ENCODE measurements at places on chromosomes 5 and 9.

- DNase-seq, result no peak
Measured at GRCh38 chr5:43268188-43268820, 44.9 kb downstream of the HMGCS1 start.

GRCh38 chr9:96482476-96482875, 32.5 kb downstream of the HABP4 start:
- no peak for DNase-seq

DNA sequence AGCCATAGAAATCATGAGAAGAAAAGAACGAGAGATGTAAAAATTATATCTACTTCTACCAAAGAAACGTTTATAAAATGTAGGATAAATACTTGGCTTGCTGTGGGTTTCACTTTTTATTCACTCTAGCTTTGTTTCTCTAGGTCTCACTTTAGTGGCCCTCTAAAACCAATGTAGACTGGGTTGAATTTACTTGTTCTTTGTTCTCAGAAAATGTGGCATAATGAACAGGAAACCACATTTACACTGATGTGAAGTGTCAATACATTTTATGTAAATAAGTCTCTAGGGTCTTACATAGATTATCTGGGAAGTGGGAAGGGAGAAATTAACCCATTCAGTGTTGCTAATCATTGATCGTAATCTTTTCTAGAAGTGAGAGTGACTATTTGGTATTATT, 58.9 kb downstream of the PLPPR1 start:
- DNase-seq, result no peak

GRCh38 chr9:114282926-114283325, 40.0 kb upstream of the ORM1 start:
- no peak for DNase-seq

GRCh38 chr5:2562036-2562435, 189.4 kb downstream of the IRX2 start:
- DNase-seq, result no peak

DNA sequence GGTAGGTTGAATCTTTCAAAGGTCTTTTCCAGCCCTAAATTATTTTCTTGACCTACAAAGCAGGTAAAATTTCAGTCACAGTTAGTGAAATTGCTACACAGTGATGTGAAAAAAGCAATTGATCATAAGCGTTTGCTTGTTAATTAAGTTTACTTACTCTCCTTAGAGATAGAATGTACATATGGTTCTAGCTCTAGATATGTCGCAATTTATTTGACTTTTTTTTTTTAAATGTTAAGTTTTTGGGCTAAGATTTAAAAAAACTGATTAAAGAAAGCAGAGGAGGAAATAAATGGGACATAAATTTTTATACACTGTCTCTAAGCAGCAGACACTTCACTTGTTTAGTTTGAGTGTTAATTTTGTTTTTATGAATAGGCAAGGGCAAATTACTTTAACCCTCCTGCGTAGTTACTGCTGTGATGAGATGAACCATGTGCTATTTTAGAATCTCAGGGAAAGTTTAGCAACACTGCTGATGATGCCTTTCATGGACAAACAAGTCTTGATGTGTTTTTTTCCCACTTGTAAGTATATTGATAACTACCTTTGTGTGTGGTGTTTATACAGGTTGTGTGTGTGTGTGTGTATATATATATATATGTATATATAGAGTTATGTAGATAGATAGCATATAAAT, 38.3 kb upstream of the FAM120AOS start:
- no peak for DNase-seq

DNA sequence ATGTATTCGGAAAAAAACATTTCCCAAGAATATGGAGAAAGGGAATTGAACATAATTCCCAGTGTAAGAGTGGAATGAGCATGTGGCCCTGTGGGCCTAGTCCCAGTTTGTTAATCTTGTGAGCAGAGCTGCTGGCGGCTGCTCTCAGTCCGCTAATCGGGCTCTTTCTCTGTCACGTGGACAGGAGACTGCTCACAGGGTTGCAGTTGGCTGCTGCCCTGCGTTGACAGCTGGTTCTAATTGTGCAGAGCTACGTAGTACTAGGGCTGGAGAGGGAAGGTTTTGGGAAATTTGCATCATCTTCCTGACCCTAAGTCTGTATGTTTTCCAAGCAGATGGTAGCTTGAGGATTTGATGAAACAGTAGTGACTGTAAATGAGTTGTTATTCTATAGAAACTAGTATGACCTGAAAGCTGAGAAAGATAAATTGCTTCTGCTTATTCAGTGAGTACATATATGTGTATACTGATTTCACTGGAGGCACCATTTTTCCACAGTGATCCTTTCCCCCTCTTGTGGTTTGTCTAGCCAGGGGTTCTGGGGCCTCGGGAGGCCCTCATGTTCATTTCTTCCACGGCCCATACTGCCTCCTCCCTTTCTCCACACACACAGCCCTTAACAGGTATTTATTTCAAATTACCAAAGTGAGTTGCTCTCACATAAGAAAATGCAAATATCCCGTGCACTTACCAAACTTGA, 100.6 kb downstream of the ANGPTL2 start:
- no peak for DNase-seq

DNA sequence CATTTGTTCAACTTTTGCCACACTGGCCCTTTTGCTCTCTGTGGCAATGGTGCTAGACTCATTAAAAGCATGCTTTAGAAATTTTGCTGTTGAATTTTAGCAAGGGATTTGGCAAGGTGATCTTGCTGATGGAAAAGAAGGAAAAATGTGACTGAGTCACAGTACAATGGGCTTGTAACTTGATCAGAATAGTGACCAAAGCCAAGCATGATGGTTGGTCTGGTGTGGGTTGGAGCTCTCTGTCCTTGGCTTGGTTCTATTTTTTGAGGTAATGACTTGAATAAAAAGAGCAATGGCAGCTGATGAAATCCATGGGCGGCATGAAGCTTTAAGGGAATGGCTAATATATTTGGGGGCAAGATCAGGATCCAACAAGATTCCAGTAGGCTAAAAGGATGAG, 114.4 kb upstream of the ZNF366 start:
- DNase-seq, result no peak

DNA sequence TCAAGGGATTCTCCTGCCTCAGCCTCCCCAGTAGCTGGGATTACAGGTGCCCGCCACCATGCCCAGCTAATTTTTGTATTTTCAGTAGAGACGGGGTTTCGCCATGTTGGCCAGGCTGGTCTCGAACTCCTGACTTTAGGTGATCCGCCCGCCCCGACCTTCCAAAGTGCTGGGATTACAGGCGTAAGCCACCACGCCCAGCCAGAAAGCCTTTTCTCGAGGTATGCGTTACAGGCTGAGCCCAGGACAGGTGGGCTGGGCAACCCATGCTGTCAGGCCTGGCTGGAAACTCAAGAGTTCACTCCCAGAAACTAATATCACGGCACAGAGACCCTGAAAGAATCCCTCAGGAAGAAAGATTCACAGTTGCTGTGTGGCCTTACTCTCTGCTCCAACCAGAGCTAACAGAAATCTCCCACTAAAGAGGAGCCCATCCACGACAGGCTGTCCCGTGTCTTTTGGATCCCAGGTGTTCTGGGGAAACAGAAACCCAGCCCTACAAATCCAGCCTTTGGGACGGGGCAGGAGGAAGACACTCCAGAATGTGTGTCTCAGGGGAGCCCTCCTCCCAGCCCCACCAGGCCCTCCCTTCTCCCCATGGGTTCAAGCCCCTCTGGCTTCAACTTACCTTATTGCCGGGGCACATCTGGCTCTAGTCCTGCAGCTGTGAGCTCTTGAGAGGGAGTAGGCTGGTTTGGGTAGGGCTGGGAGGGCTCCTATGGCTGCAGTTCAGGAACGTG, 400 bp downstream of the TIFAB start:
- DNase-seq, result no peak

DNA sequence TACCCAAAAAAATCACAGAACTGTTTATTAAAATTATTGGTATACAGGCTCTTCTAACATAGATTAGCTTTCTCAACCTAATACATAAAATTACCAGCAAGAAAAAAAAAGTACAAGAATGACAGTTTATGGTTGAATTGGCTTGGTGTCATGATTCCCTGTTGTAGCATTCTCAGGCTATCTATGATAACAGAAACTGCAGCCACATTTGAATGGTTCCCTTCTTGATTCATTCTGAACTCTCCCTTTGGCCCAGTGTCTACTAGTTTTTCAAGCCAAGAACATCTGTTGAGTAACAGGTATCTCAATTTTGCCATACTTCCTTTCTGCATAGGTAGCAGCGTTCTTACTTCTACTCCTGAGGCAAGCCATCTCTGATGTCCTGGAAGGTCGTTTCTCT, 3.0 kb downstream of the SPIN1 start:
- DNase-seq, result no peak

DNA sequence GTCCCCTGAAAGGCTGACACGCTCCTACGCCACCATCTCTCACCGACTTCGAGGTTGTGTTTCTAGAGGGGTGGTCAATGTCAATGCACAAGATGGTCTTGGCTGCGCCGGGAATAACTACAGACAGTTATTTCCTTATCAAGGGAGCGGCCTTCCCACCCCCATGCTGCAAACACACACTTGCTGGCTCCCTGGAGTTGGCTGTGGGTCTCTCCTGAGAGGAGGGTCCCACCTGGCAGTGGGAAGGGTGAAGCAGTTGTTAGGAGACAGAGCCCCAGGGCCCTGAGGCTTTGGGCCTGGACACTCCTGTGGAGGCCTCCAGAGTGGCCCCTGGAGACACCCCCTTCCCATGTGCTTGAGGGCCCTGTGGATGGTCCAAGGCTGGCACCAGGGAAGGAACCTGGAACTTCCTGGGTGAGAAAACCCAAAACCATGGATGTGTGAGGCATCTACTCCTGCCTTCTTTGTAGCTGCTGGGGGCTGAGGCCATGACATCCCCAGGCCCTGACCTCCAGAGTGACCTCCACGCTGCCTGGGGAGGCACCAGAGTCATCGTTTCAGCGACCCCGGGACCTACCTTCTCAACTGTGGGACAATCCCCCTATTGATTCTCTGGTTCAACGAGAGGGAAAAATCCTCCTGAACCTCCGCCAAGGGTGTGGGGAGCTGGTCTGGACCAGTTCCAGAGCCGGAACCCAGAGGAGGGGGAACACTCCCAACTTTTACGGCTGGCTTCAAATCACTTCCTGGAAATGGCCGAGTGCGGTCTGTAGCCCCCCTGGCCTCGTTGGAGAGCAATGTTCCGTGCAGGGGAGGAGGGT, 101.1 kb upstream of the COL5A1 start:
- DNase-seq, result no peak

- DNase-seq, result no peak
Measured at GRCh38 chr9:112443200-112443599, 43.4 kb upstream of the KIAA1958 start.

All from hypothalamus (tissue), 51 donors.